A549 treated with CORT108297 at 1 μM for 4 hours (cell line): ENCODE measurements at places on chromosomes 11 and 22. TPM values are rescaled to one million over a fixed set of nuclear protein-coding genes. Genes with fewer than 3 reads are reported as not detected.

Gene BLID
- total RNA-seq, result not detected in 5 replicates

Gene KRTAP5-2
- not detected in 5 replicates for total RNA-seq

Gene SLC17A6
- not detected in 5 replicates for total RNA-seq

Gene PHOX2A
- total RNA-seq, result not detected in 5 replicates

Gene LMO1
- total RNA-seq, result 2.2 to 3.2 TPM (median 2.8 TPM) in 5 replicates

Gene NCAM1
- not detected in 5 replicates for total RNA-seq

Gene DDTL
- 1.5 to 2.1 TPM (median 1.9 TPM) in 5 replicates for total RNA-seq

Gene KCNK7
- 0.29 to 1.0 TPM (median 0.76 TPM) in 4 of 5 replicates, not detected in the other for total RNA-seq

Gene OR5B21
- total RNA-seq, result not detected in 5 replicates

Gene DNAJB7
- total RNA-seq, result not detected in 5 replicates

Gene NDUFS8
- total RNA-seq, result 294 to 405 TPM (median 382 TPM) in 5 replicates

Gene SBF2
- 11.8 to 17.4 TPM (median 12.4 TPM) in 5 replicates for total RNA-seq

Gene CACNA1I
- total RNA-seq, result 0.02 to 0.07 TPM (median 0.03 TPM) in 5 replicates

Gene PLEKHB1
- 0.46 to 0.82 TPM (median 0.76 TPM) in 5 replicates for total RNA-seq

Gene BDNF
- total RNA-seq, result 6.7 to 10.6 TPM (median 7.8 TPM) in 5 replicates

Gene RNF121
- 54.7 to 62.8 TPM (median 57.7 TPM) in 5 replicates for total RNA-seq

Gene MMP10
- total RNA-seq, result 0.59 to 1.3 TPM (median 0.88 TPM) in 5 replicates

Gene INS
- not detected in 5 replicates for total RNA-seq

Gene MS4A15
- not detected in 5 replicates for total RNA-seq

Gene SMTNL1
- not detected in 5 replicates for total RNA-seq

Gene MOV10L1
- total RNA-seq, result not detected in 5 replicates

Gene OVOL1
- total RNA-seq, result 0.02 to 0.09 TPM (median 0.07 TPM) in 3 of 5 replicates, not detected in the others

Gene MOGAT2
- total RNA-seq, result not detected in 5 replicates

Gene SLC7A4
- not detected in 5 replicates for total RNA-seq

Gene SLC5A4
- total RNA-seq, result not detected in 5 replicates

Gene RFPL2
- total RNA-seq, result 0.07 to 0.21 TPM (median 0.11 TPM) in 5 replicates

Gene OR52I1
- not detected in 5 replicates for total RNA-seq

Gene OR2AT4
- not detected in 5 replicates for total RNA-seq

Gene OR51E1
- not detected in 5 replicates for total RNA-seq

Gene SCGB1C1
- total RNA-seq, result not detected in 5 replicates

Gene OR5T2
- total RNA-seq, result not detected in 5 replicates

Gene PGGHG
- total RNA-seq, result 7.1 to 15.7 TPM (median 12.5 TPM) in 5 replicates

Gene ROBO3
- 1.4 to 3.1 TPM (median 3.0 TPM) in 5 replicates for total RNA-seq
